CD8-positive, alpha-beta memory T cell (primary cell): ENCODE measurements at places on chromosomes 11 and 22. TPM values are rescaled to one million over a fixed set of nuclear protein-coding genes. Genes with fewer than 3 reads are reported as not detected.

The RIBC2 gene
- 10.4 TPM for total RNA-seq

The TOP3B gene
- total RNA-seq, result 36.9 TPM

The TRIM6 gene
- total RNA-seq, result not detected

The COPB1 gene
- 104 TPM for total RNA-seq

The TP53I11 gene
- total RNA-seq, result 18.1 TPM

The AMBRA1 gene
- total RNA-seq, result 33.3 TPM

The SYT7 gene
- not detected for total RNA-seq

The SLC5A12 gene
- total RNA-seq, result not detected

The TMEM258 gene
- total RNA-seq, result 152 TPM

The ZNF195 gene
- 32.6 TPM for total RNA-seq
